MG63 (cell line): ENCODE measurements at places on chromosomes 12 and 14. TPM values are rescaled to one million over a fixed set of nuclear protein-coding genes. Genes with fewer than 3 reads are reported as not detected.

Gene FOXG1
- total RNA-seq, result 0.03 and 0.67 TPM in 2 replicates

Gene INSM2
- total RNA-seq, result not detected in 2 replicates

Gene ANO2
- not detected in 2 replicates for total RNA-seq

Gene LRRIQ1
- total RNA-seq, result 0.36 TPM in 1 of 2 replicates, not detected in the other

Gene AKAP6
- total RNA-seq, result 1.7 TPM in 1 of 2 replicates, not detected in the other

Gene VRTN
- not detected in 2 replicates for total RNA-seq

Gene TMEM120B
- total RNA-seq, result 3.6 and 6.6 TPM in 2 replicates

Gene MAX
- total RNA-seq, result 26.6 and 30.8 TPM in 2 replicates

Gene ANKRD13A
- total RNA-seq, result 75.0 and 96.8 TPM in 2 replicates

Gene CCDC177
- not detected in 2 replicates for total RNA-seq

Gene MMP17
- 10.4 and 10.8 TPM in 2 replicates for total RNA-seq

Gene TXNRD1
- total RNA-seq, result 924 and 1,093 TPM in 2 replicates

Gene RHOJ
- total RNA-seq, result not detected in 2 replicates
